ENCODE measurements at places on chromosomes 1 and 21. TPM values are rescaled to one million over a fixed set of nuclear protein-coding genes. Genes with fewer than 3 reads are reported as not detected.

DNA sequence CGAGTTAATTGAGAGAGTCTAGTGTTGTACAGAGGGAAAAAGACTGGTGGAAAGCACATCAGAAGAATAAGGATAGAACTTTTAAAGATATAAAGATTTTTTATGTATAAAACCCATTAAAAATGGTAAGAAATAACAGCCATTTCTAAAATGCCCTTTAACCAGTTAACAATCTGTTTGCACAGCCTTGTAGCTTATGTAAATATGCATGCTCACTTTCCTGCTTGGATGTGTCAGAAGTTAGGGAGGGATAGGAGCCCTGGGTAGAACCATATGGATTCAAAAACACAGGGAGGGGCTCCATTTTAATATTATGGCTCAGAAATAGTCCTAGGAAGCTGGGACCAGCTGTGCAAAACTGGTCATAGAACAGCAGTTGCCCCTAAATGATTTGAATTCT is 4.5 kb upstream of the EDEM3 start:
- H3K4me3 ChIP-seq = no peak overlapping the region
- H3K36me3 ChIP-seq = no peaks in the 10 kb centered on the region
- no peaks in the 10 kb centered on the region for H3K27me3 ChIP-seq
- no peak overlapping the region for H3K27ac ChIP-seq
- no peak for DNase-seq

Gene PIGK
- 21.7 TPM for total RNA-seq

Gene ARPC5
- 102 TPM for total RNA-seq

GRCh38 chr1:204084247-204084772 is 11.4 kb downstream of the SOX13 start:
- H3K27me3 ChIP-seq = no peaks in the 10 kb centered on the region
- no peaks in the 10 kb centered on the region for H3K36me3 ChIP-seq
- no peak overlapping the region for H3K4me3 ChIP-seq
- H3K4me1 ChIP-seq = peaks cover 32% of the 10 kb centered on the region
- peak overlapping the region; percentile 27 for H3K27ac ChIP-seq
- DNase-seq = no peak

GRCh38 chr21:38561205-38561604 is 62.9 kb upstream of the ERG start:
- peaks cover 5% of the 10 kb centered on the region for H3K4me1 ChIP-seq
- H3K4me3 ChIP-seq = no peak overlapping the region
- H3K27ac ChIP-seq = no peak overlapping the region
- H3K27me3 ChIP-seq = no peaks in the 10 kb centered on the region
- H3K36me3 ChIP-seq = no peaks in the 10 kb centered on the region
- no peak for DNase-seq

DNA sequence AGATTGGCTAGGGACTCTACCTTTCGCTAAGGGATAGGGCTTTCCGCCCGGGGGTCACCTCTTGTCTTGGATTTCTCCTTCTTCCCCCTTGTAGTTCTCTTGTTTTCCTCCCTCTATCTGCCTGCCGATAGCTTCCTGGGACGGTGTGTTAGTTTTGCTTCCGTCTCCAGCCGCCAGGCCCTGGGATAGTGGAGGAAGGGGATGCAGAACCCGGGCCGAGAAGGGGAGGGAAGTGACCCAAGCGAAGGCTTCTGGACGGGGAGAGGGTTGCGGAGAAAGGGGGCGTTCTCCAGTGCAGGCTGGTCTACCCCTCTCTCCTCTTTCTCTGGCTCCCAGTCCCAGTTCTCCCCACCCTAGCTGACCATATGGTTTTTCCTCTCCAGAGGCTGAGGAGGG is 871 bp downstream of the TUFT1 start:
- DNase-seq = no peak
- H3K36me3 ChIP-seq = no peaks in the 10 kb centered on the region
- H3K4me3 ChIP-seq = peak overlapping the region; percentile 84
- peaks cover 16% of the 10 kb centered on the region for H3K4me1 ChIP-seq

- H3K36me3 ChIP-seq = no peaks in the 10 kb centered on the region
- H3K4me1 ChIP-seq = no peaks in the 10 kb centered on the region
- no peak for DNase-seq
- no peak overlapping the region for H3K27ac ChIP-seq
Observed at GRCh38 chr21:44539046-44539445, 949 bp downstream of the KRTAP10-1 start.

Gene GJA8
- not detected for total RNA-seq

- no peaks in the 10 kb centered on the region for H3K27me3 ChIP-seq
- no peaks in the 10 kb centered on the region for H3K4me1 ChIP-seq
- no peak overlapping the region for H3K4me3 ChIP-seq
- no peaks in the 10 kb centered on the region for H3K36me3 ChIP-seq
- DNase-seq = no peak
Observed at GRCh38 chr1:96060621-96061020, 661.0 kb upstream of the PTBP2 start.

Data from thoracic aorta (tissue), 2 donors.